ENCODE measurements at places on chromosomes 2 and 18.

- DNase-seq, result no peak
These were observed 75.0 kb upstream of the RBM44 start for GRCh38 chr2:237723602-237724001.

- no peak for DNase-seq
These were observed 921.2 kb downstream of the DCC start for GRCh38 chr18:53261241-53261640.

DNA sequence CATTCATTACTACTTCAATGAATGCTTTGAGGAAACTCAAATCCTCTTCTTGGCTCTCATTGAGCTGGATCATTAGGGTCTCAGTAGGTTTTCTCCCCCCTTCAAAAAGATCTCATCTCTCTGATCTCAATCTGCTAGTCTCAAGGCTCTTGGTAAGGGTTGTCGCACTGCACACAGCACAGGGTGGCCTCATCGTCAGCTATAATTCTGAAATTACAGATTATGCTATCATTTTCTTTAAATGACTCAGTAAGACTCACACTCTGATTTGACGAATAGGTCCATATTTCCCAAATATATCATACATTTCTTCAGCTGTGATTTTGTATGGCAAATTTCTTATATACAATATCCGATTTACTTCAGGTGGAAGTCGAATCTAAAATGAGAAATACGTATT, 2.3 kb downstream of the SF3B6 start:
- DNase-seq, result no peak

GRCh38 chr2:75054296-75054695, 95.9 kb downstream of the POLE4 start:
- DNase-seq, result no peak

GRCh38 chr18:21682371-21683051, 22.1 kb downstream of the ABHD3 start:
- peak; percentile 45 for DNase-seq

DNA sequence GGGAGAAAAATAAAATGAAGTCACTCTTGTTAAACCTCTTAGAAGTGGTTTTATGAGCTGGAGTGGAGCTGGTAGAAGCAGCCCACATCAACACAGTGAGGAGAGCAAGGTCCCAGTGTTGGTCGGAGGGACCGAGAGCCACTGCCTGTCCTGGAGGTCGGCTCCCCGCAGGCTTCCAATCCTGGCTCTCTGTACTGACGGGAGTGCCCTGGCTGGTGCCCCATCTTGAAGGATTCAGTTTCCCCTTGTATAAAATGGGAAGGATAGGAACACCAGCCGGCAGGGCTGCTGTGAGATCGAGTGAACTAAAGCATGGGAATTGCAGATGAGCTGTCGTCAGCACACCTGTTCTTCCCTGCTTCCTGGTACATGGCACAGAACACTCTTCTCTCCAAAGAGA, 104.3 kb upstream of the ID2 start:
- no peak for DNase-seq

DNA sequence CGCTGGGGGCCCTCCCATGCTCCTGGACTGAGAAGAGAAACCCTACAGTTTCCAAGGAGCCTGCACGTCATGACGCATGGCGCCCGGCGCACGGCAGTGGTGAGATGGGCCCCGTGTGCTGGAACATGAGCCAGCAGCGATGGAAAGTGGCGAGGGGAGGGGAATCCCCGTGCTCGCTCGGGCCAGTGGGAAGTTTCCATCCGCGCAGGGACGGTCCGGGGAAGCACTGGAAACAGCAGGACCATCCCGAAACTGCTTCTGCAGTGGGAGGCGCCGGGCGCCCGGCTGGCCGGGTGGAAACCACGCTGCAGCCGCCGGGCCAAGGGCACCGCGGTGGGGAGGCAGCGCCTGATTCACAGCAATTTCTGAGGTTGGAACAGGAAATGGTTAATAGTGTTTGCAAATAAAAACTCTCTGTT, 4.9 kb upstream of the PDCD1 start:
- DNase-seq, result no peak

DNA sequence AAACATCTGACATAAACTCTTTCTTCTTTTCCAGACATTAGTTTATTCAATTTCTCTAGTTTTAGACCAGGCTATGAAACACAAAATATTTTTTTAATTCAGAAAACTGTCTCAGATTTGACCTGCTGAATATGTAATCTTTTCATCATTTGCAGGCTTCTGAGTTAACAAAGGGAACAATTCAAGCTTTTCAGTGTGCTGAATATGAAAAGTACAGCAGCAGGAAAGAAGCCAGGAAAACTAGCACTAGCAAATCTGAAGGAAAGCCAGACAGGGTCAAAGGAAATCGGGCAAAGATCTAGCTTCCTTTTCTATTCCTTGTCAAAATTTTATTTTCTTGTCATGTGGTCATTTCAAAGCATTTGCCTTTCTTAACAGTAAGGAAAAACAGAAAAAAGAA, 35.3 kb downstream of the ACVR1C start:
- DNase-seq, result no peak

GRCh38 chr2:197839327-197839726, 34.9 kb downstream of the PLCL1 start:
- no peak for DNase-seq

DNA sequence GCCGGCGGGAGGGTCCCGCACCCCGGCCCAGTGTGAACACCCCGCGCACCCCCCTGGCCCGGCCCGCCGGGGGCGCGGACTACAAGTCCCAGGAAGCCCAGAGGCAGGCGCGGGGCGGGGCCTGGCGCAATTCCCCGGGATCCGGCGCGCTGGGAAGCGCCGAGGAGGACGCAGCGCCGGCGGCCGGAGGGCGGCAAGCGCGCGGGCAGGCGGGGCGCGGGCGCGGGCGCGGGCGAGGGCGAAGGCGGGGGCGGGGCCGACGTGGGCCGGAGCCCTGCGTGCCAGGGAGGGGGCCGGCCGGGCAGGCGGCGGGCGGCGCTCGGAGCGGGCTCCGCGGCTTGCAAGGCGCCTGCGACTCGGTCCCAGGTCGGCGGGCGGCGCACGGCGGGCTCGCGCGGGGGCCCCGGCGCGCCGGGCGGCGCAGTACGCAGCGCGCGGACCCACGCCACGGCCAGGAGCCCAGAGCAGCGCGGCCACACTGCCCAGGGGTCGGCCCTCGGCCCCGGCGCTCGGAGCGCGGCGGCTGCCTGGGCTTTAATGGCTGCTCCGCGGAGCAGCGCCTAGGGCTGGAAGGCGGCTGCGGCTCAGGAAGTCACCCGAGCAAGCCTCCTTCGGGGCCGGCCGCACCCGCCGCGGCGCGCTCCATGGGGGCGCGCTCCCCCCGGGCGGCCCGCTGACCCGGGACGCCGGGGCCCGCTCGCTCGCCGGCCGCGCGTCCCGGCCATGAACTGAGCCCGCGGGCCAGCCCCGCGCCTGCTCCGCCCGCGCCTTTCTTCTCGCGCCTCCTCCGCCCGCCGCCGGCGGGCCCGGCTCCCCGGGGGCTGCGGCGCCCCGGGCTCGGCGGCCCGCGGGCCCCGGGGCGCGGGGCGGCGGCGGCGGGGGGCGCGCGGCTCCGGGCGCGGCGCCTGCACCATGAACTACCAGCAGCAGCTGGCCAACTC, at the start of gene AGAP1:
Gene AGAP1, plus strand, starts transcription at position 269 of the 941 bp plus-strand sequence.
- DNase-seq, result peak; percentile 77

All from HFFc6 (cell line).